Foreskin fibroblast (primary cell): ENCODE measurements at places on chromosomes 3 and 15.

DNA sequence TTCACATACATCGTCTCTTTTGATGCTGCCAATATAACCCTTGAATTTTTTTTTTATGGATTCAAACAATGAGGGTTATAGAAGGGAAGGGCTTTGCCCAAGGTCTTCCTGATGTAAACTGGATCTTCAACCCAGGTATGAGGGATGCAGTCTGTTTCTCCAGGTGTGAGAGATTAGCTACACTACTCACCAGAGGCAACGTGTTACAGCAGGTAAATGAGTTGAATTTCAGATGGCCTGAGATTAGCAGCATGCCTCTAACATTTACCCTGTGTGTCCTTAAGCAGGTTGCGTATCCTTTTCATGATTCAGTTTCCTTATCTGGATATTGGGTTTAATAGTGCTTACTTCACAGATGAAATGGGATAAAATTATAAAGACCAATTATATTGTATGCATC is 1.9 kb downstream of the RTP4 start:
- DNase-seq, result no peak

DNA sequence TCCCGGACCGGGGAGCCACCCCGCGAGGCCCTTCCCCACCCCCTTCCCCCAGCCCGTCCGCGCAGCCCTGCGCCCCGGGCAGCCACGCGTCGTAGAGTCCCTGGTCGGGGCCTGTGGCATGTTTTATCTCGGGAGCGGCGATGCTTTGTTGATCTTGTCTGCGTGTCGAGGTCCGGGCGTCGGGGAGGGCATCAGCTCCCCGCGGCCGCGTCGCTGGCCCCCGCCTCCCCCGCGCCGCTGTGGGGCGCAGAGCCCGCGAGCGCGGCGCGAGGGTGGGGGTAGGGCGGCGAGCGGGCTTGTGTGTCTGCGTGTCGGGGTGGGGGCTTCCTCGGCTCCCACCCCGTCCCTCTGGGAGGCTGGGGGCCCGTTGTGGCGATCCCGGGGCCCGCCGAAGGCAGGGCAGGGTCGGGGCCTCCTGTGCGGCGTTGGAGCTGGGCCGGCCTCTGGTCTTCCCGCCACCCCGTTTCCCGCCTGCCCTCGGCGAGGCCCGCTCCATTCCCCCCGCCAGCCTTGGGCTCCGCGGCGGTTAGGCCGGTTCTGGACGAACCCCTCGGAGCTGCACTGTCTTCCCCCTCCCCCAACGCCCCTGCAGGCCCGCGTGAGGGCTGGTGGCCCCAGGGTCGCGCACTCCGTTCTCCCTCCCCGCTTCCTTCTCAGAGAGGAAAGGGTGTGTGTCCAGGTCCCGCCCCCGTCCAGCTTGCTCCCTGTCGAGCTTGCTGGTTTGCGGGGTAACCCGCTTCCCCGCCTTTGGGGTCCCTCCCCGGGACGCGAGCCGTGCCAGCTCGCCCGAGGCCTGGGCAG is 695 bp downstream of the GMPS start:
- DNase-seq, result peak; percentile 39

GRCh38 chr15:39427705-39428104 is 153.2 kb upstream of the THBS1 start:
- DNase-seq, result no peak

DNA sequence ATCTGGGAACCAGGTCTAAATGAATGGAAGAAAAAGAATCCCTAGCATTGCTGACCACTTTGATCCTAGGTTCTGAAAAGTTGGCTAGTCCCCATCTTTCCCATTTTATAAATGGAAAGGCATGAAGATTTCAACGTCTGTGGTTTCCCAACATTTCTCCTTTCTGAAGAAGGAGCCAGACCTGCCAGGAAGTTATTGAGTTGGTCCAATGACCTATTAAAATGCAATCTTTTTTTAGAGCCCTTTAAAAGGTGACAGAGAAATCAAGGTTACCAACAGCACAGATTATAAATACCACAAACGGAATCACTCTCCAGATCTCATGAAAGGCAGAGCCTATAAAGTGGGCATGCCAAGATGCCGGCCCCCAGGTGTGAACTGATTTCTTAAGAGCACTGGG is 505.6 kb upstream of the THBS1 start:
- no peak for DNase-seq

GRCh38 chr3:38254872-38255271 is 10.7 kb upstream of the SLC22A13 start:
- DNase-seq, result no peak

GRCh38 chr3:150454085-150454484 is 46.0 kb downstream of the TSC22D2 start:
- no peak for DNase-seq

DNA sequence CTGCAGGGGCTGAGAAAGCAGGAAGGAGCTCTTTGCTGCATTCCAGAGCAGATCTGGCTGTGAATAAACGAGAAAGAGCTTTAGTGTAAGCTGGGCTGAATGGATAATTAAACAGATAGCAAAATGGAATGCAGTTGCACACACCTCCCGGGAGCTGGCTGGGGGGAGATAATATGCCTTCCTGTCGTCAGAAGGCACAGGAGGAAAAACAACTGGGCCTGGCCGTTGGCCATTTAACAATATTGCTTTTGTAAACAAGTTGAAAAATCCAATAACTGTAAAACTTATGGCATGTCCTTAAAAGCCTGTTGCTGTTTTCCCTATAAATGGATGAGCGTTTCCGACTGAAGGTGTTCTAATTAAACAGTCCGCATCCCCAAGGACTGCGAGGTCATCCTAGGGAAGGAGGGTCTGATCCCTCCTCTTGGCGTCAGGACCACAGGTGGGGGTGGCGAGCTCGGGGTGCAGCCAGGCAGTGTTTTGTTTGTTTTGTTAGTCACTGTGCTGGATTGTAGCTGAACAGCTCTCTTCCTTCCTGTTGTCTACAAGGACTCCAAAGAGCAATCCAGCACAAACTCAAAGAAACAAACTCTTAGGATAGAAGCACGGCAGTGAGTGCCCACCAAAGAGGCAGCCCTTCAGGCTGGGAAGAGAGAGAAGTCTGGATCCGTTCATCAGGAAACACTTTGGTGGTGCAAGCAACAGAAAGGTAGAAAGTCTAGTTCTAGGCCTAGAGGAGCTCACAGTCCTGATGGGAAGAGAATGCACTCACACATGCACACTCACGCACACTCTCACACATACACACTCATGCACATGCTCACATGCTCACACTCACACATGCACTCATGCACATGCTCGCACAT is 133.4 kb upstream of the SMAD3 start:
- peak; percentile 49 for DNase-seq
